ENCODE measurements at places on chromosomes 1 and 21.

- DNase-seq, result no peak
These were observed 28.5 kb upstream of the RLF start for GRCh38 chr1:40132383-40133311.

- no peak for DNase-seq
These were observed 27.0 kb downstream of the TRIM11 start for GRCh38 chr1:228379666-228380065.

DNA sequence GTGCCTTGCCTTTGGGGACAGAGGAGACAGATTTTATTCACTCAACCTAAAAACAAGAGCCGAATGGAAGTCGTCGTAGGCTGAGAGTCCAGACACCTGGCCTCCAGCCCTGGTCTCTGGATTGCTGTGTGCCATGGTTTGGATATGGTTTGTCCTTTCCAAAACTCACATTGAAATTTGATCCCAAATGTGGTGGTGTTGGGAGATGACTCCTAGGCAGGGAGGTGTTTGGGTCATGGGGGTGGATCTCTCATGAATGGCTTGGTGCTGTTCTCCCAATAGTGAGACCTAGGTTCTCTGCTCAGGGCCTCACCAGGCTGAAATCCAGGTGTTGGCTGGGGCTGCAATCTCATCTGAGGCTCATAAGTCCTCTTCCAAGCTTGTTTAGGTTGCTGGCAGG is 75.5 kb downstream of the FOXD2 start:
- DNase-seq, result no peak

DNA sequence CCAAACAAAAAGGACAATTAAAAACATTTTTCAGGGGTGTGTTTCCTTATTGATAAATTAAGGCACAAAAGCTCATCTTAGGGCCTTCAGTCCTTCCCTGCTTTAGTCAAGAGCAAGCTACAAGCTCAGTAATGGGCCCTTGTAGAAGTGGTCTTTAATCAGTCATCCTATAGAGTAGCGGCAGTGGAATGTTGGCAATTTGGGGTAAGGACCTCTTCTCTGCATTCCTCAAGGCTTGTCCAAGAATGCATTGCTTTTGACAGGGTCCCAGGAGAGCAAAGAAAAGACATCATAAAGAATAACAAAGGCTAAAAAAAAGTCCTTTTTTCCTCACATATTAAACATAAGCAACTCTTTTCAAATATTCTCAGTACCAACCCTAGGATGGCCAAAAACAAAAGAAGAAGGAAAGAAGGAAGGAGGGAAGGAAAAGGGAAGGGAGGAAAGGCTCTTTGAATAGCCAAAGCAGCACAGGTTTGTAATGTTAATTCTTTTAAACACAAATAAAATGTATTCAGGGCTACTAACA is 27.3 kb upstream of the CAMK1G start:
- peak; percentile 66 for DNase-seq

DNA sequence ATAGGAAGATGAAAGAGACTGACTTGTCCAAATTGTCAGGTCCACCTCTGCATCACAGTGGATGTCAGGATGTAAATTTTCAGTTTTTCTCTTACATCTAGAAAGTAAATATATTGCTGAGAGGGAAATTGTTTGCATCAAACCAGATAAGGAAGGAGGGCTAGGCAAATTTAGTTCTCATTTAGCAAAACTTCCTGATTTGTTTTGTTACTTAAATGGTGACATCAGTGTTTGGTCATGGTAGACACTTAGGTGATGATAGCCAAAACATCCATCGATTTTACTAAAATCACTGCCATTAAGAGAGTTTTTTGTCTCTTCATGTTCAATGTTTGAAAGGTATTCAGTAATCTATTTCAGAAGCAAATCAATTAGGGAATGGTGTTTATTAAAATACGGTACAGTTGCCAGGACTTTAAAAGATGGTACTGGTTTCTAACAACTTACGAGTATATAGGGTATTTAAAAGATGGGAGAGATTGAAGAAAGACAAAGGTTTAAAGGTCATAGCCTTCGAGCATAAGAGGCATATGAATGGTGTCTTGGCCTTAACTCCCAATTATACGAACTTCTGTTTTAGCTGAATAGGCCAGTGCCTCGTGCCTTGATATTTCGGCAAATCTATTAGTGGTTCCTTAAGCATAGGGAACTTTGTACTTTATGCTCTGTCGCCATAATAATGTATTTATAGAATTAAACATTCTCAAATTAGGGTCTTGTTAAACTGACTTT is 3.0 kb downstream of the IER5 start:
- no peak for DNase-seq

DNA sequence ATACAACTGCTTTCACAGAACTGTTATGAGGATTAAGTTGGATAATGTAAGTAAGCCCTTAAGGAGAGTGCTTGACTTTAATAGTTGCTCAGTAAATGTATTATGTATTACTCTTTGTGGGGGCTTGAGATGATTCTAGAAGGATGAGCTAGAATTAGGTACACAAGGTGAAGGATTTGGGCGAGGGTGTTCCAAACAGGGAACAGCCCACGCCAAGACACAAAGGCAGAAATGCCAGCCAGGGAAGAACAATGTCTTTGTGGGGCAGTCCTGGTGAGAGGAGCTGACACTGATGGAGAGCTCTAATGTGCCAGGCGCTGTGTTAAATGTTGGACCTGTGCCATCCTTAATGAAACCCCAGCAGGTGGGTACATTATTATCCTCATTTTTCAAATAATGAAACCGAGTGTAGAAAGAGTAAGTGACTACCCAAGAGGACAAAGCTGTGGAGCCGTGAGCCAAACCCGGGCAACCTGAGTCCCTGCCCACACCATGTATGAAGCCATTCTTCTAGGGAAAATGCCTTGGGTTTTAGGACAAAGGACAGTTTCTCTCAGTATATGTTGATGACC is 362.4 kb downstream of the HHAT start:
- DNase-seq, result no peak

DNA sequence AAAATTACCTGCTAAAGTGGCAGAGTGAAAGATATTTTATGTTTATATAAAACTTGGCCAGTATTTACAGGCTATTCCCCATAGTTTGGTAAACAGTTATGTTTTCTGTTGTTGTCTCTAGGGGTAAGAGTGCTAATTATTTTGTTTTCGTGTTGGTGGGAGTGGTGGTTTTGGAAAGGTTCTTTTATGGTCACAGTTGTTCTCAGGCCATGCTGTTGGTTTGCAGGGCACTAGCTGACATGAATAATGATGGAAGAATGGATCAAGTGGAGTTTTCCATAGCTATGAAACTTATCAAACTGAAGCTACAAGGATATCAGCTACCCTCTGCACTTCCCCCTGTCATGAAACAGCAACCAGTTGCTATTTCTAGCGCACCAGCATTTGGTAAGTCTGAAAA is 92.5 kb downstream of the ITSN1 start:
- DNase-seq, result no peak

- no peak for DNase-seq
These were observed 279.9 kb downstream of the DNM3 start for GRCh38 chr1:172121081-172121717.

GRCh38 chr1:155127105-155127966 is at the start of gene EFNA1:
Gene EFNA1, plus strand, starts transcription at chr1:155127876. Its CDS starts 102 bp downstream, at chr1:155127978.
- peak; percentile 24 for DNase-seq

- DNase-seq, result peak; percentile 63
These were observed 1967.6 kb downstream of the MRPL39 start for GRCh38 chr21:23639721-23640120.

DNA sequence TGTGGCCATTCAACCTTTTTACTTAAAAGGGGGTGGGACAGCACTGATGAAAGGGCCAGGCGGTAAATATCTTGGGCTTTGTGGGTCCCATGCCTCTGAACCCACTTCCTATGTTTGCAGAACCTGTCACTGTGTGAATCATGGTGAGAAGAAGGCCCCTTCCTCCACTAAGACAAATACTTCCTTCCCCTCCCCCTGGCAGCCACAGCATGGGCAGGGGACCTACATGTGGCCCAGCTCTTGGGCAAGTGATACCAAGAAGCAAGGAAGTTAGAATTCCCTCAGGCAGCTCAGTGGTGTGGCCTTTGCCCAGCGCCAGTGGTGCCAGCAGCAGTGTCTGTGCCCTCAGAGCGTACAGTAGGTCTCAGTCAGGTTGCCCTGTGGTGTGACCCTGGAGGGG is 168.6 kb downstream of the TRIM33 start:
- no peak for DNase-seq

DNA sequence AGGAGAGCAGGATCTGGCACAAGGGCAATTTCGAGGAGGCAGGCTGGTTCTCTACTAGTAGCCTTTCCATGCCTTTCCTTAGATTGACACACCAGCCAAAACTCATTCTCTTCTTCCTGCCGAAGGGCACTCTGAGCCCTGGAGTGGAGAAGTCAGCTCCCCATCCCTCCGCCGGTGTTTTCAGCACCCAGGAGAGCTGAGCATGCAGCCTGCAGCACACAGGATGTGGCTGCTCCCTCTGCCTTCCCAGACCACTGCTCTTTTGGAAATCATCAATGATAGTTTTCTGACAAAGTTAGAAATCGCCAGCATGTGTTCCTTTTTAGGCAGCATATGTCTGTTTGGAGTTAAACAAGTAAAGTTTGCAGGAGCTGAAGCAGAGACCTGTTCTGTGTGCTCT is 11.7 kb downstream of the RNU5D-1 start:
- DNase-seq, result no peak

GRCh38 chr1:179798213-179798863 is 55.2 kb downstream of the FAM163A start:
- DNase-seq, result no peak

DNA sequence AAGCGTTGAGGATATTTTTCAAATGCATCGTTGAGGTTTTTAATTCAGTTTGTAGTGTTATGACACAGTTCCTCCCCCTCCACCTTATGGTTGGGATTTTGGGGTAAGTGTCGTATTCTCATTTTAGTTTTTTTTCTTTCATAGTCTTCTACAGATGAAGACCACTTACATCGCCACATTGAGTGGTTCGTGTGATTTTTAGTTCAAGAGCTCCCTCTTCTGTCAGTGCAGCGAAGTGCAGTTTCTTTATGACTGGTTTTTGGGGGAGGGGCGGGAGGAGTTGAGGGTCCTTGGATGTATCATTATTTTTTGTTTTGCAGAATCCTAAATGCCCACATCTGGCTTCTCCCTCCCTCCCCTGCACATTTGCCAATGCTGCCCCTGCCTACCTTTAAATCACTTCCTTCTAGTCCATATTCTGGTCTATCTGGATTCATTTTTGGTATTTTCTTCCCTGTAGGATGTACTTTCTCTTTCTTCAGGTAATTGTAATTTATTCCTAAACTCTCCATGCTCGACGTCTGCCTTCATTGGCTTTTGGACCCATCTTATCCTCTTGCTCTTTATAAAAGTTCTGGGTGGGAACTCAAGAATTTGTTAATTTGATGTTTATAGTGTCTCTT is 433.1 kb downstream of the CAMTA1 start:
- DNase-seq, result peak; percentile 64

- DNase-seq, result no peak
These were observed 16.4 kb downstream of the FAM20B start for GRCh38 chr1:179042087-179042486.

DNA sequence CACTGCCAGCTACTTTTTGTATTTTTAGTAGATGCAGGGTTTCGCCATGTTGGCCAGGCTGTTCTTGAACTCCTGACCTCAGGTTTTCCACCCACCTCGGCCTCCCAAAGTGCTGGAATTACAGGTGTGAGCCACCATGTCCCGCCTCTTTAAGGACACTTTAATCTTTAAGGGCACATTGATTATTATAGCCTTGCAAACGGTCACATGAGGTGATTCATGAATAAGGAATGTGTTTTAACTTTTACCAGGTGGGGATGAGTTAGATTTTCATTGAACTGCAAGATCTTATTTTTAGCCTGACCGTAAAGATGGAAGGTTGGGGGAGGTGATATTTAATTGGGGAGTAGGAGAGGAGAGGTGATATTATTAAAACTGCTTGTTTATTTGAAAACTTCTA is 61.9 kb downstream of the TBCE start:
- peak; percentile 37 for DNase-seq

DNA sequence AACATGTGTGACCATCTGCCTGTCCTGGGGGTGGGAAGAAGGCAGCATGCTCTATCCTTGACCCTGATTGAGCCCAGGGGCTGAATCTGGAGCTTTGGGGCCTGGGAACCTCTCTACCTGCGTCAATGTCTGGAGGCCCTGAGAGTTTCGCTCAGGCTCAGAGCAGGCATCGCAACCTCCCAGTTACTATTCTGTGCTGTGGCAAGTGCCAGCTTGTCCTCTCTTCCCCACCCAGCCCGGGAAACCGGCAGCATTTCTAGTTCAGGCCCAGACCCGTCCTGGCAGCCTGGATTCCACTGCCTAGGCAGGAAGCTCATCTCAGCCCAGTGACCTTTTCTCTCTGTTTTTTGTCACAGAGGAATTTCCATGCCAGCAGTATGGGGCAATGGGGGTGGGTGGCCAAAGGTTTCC is 10.0 kb upstream of the IRF6 start:
- no peak for DNase-seq

DNA sequence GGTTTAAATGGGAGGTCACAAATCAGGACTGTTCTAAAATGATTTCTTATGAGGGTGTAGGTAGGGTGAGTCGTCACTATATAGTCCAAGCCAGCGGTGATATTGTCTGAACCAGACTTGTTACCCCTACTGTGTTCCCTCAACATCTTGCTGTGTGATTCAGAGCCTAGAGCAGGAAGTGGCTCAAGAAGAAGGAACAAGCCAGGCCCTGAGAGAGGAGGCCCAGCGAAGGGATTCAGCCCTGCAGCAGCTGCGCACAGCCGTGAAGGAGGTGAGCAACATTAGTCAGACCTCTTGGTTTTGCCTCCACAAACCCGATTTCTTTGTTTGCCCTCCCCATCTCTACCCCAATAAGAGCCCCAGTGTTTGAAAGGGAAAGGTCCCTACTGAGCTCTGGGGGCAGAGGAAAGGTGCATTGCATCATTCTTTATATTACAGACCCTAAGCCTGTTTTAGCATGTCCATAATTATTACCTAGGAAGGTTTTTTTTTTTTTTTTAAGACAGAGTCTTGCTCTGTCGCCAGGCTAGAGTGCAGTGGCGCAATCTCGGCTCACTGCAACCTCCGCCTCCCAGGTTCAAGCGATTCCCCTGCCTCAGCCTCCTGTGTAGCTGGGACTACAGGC is 5.0 kb upstream of the SH3BGRL3 start:
- DNase-seq, result peak; percentile 42

- peak; percentile 68 for DNase-seq
These were observed 9.7 kb downstream of the ARHGEF2 start for GRCh38 chr1:155968670-155969069.

DNA sequence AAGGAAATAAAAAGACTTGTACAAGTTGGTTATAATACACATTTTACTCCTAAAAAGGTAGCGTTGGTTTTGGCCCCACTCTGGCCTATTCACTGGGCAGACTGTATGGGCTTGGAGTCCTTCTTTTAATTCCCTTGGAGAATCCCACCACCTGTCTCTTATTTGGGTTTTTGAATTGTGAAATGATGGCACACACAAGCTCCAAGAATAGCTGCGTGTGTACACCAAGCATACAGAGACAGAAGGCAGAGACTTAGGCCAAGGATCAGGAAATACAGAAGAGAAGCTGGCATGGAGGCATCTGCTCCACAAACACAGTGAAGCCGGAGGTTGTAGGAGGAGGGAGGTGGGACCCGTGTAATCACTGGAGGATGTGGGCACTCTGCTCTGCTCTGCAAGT is 29.1 kb downstream of the DDR2 start:
- no peak for DNase-seq

GRCh38 chr1:228872080-228872479 is 136.8 kb downstream of the RHOU start:
- DNase-seq, result no peak

All from fibroblast of skin of right biceps (primary cell).